ENCODE measurements at places on chromosomes 11 and 22.

DNA sequence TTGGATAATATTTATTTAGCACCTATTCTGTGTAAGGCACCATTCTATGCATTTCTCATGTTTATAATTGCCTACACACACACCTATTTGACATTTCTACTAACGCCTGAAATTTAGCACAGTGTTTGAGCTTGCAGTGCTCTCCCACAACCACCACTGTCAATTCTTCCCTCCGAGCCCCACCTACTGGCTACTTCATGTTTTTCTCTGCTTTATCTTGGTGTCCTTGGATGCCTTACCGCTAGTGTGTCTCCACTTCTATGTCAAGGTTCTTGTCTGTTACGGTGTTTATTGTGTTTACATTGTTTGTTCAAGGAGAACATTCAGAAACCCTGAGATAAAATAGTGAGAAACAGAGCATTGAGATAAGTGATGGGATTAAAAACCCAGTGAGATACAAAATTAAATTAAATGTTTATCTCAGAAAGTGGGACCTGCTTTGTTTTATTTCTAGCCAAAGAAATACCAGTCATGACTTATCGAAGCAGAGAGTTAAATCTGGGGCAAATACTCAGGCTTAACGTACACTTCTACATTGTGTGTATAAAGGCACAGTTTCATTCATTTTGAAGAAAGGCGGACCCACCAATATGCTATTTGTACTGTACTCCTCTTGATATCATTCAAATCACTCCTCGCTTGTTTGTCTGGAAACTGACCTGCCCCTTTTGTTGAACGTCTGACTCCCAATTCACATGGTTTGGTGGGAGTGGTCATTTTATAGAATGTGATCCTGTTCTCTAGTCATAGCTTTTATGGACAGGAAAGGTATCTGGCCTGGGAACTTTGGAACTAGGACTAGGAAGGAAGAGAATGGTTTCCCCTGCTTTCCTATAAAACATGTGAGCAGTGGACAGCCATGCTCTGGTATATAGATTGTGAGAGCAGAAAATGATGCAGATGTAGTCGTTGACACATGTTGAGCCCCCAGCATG, 39.2 kb upstream of the SLC36A4 start:
- peak; percentile 34 for DNase-seq

- no peak for DNase-seq
These were observed 3.2 kb downstream of the EIF3L start for GRCh38 chr22:37852418-37852817.

GRCh38 chr11:103609117-103610066, 427.0 kb upstream of the DDI1 start:
- peak; percentile 93 for DNase-seq

- DNase-seq, result no peak
These were observed 19.6 kb upstream of the KCNJ11 start for GRCh38 chr11:17408026-17408425.

Data from AG08395 (cell line).